ENCODE measurements at places on chromosomes 12 and 14.
A peak's percentile ranks its signal among the peaks of the same experiment; 100 is the strongest.

DNA sequence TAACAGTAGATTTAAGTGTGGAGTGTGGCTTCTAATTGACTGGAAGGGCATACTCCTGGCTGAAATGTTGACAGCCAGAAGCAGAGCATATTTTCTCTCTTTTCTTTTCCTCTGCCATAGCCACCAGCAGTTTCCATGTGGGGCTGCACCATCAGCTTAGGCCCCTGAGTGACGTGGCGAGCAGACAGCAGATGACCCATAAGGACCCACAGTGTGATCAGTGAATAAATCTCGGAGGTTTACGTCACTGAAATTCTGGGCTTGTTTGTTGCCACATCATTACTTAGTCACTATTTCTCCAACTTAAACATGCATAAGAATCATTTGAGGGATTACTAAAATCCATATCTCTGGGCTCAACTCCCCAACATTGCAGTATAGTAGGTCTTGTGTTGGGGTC lies 549.7 kb upstream of the TMEM132C start:
- DNase-seq: no peak

- peak; percentile 83 for DNase-seq
Measured at GRCh38 chr12:6332459-6332858, 9.4 kb downstream of the TNFRSF1A start.

- DNase-seq: no peak
Measured at GRCh38 chr12:65595016-65595560, 229.2 kb upstream of the HMGA2 start.

GRCh38 chr14:28163897-28164296 lies 602.7 kb upstream of the FOXG1 start:
- no peak for DNase-seq

DNA sequence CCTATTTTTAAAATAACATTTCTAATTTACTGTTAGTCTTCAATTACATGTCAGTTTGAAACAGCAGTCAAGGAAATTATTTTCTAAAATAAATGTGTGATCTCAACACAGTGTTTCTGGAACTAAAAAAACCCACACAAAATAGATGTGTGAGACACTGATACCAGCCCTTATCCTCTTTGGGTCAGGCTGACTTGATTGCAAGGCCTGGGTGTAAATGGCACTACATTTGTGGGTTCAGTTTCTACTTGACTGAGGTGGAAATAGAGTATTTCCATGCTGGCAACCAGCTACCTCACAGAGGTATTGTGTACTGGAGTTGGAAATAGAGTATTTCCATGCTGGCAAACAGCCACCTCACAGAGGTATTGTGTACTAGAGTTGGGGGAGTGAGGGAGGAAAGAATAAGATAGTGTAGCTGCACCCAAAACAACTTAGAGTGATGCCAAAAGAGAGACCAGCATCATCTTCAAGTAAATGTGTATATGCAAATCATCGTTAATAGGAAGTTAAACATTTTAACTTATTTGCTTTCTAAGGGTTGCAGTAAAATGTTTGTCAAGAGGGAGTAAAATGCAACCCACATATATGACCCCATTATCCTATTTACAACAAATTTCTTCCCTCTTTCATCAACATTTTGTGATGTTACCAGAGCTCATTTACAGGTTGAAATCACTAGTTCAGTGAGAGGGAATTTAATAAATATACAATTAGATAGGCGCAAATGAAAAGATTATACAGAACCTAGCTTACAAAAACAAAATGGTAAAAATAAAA lies 10.7 kb upstream of the LYZ start:
- no peak for DNase-seq

DNA sequence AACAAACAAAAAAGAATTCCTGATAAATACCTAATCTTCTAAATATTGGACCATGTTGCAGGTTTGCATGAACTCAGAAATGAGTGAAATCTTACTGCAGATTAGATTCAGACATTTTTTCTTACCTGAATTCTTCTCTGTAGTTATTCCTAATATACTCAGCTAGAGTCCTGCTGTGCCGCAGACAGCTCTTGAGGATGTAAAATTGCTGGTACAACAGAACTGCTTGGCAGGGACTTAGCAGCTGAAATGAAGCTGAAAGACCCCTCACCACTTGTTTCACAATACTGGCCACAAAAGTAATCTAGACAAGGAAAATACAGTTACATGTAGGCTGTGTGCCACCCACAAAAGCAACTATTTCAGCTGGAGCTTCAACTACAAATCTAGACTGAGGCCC lies 48.3 kb upstream of the KICS2 start:
- DNase-seq: no peak

GRCh38 chr14:63654346-63654745 lies 12.7 kb upstream of the WDR89 start:
- DNase-seq: no peak

DNA sequence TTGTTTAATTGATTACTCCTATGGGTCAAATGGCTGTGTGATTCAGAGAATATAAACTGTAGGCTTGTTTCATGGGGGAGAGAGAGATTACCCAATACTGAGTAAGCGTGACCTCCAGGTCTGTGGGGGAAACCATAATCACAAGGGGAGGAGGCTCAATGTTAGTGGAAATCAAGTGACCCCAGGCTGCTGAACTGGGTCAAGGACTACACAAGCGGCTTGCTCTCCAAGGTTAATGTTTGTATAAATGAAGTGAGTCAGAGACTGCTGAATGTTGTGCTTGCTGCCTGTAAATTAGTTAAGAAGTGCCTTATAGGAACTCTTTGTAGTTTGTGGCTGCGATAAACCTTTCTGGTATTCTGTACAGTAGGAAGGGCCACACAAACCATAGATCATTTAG lies 479.7 kb downstream of the AACS start:
- DNase-seq: no peak

DNA sequence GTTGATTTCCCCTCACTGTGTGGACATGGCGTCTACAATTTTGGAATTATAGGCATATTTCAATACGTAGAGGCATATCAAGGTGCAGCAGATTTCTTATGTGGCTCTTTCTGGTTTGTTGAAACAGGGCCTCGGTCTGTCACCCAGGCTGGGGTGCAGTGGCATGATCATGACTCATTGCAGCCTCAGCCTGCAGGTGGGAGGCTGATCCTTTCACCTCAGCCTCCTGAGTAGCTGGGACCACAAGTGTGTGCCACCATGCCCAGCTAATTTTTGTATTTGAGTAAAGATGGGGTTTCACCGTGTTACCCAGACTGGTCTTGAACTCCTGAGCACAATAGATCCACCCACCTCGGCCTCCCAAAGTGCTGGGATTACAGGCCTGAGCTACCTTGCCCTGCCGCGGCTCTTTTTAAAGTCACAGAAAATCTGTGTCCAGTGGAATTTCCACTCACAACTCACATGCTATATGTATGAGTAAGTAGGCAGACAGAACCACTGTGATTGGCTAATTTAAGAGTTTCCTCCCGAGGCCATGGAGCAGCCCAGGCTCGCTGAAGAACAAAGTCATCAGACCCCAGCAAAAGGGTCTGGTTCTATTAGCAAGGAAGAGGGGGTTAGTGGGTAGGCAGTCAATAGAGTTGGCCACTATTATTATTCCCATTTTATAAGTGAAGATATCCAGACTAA lies 9.1 kb downstream of the GNG2 start:
- peak; percentile 87 for DNase-seq

- DNase-seq: no peak
Measured at GRCh38 chr14:28243600-28243999, 523.0 kb upstream of the FOXG1 start.

- no peak for DNase-seq
Measured at GRCh38 chr12:103273645-103274044, 222.1 kb downstream of the C12orf42 start.

DNA sequence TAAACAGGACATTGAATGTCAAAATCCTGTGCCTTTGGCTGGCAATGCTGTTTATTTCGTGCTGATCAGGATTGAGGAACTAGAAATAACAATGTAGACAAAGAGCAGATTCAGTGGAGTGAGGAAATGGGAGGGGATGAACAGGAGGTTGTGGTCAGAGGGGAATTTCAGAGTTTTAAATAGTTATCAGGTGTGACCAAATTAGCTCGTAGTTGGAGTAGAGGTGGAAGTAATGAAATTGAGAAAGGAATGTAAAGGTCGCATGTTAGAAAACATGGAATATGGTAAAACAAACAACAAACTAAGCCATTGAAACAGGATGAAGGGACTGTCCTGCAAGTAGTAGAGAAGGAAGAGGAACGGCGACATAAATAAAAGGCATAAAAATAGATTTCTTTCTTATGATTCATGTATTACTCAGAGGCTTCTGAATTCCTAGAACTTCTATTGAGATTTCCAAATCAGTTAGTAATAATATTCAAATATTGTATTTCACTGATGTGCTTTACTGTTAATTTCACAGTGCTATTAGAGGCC lies 9.5 kb upstream of the SAV1 start:
- peak; percentile 49 for DNase-seq

GRCh38 chr14:64549791-64550620 lies at the start of gene PPP1R36:
PPP1R36 (plus strand) TSS chr14:64549961; CDS start chr14:64549998, 37 bp downstream.
- peak; percentile 30 for DNase-seq

- peak; percentile 74 for DNase-seq
Measured at GRCh38 chr12:68559984-68560850, 50.5 kb upstream of the RAP1B start.

GRCh38 chr14:32601906-32602305 lies 272.8 kb downstream of the AKAP6 start:
- no peak for DNase-seq

DNA sequence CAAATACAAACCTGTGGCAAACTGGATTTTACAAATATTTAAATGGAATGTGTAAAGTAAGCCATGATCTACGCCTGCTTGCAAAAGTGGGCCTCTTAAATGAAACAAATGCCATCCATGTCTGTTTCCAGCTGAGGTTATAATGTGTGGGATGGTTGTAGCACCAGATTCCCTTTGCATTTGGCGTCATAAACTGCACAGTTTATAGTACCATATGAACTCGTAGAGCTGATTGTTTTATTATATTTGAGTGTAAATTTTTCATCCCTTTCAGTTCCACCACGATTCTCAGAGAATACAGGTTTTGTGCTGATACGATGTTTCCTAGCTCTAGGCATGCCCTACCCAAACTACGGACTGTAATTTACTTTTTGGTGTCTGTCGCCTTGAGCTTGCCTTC lies 374.9 kb downstream of the EGLN3 start:
- DNase-seq: no peak

DNA sequence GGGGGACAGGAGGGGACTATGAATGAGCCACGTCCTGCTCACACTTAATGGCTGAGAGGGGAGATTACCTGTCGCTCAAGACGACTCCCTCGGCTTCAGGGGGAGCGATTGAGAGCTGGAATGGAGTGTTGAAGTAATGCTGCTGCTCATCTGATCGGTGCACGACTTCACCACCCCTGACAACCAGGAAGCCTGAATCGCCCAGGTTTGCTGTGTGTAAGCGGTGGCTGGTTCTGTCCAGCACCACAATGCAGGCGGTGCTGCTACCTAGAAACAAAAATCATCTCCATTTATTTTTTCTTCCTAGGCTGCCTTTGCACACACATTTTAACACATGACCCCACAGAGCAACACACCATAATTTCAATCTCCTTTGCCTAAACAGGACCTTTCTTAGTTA lies 37.3 kb downstream of the PPTC7 start:
- DNase-seq: no peak

DNA sequence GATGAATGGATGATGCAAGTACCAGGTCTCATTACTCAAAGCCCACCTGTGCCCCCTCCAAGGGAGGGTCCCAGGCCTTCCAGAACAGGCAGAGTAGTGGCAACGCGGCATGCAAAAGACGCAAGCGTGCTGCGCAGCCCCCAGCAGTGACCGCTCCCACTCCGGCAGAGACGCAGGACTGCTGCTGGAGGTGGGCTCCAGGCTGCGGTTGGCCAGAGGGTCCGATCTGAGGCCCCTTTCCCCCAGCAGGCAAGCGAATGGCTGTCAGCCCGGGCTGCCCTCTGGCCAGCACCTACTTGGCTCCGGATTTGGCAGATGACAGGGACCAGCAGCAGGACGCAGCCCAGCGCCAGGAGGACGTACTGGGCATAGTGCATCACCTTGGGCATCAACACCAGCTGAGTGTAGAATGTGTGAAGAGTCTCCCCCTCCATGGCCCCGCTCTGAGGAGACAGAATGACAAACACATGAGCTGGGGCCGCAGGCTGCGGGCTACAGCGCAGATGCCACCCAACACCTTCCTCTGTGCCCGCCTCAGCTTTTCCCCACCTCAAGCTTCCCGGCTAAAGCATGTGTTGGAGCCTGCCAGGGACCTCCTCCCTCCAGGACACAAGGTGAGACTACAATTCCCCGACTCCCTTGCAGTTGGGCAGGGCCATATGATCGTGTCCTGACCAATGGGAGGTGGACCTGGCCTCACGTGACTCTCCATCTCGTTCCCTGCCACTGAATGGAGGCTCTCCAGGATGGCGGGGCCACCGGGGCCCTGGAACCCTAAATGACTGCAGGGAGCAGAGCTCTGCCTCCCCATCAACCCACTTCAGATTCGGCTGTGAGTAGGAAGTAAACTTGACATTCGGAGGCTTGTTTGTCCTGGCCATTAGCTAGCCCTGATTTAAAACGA lies 77.4 kb downstream of the SCARB1 start:
- DNase-seq: no peak

DNA sequence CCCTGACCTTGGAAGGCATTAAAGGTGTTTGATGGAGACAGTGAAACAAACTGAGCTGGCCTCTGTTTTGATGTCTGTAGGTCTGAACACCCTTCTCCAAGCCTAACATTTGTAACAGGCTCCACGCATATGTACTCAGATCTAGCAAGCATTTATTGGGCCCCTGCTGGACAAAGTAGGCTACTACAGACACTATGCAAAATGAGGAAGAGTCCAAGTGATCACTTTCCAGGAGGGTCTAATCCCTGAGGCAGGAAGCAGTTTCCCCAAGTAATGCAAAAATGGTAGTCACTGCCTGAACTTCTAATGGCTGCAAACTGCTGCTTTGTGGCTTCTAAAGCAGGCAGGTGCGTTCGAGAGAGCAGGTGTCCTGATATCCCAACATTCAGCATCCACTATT lies 405.8 kb downstream of the MED13L start:
- DNase-seq: peak; percentile 5

- no peak for DNase-seq
Measured at GRCh38 chr14:31241450-31242114, 34.0 kb upstream of the HECTD1 start.

DNA sequence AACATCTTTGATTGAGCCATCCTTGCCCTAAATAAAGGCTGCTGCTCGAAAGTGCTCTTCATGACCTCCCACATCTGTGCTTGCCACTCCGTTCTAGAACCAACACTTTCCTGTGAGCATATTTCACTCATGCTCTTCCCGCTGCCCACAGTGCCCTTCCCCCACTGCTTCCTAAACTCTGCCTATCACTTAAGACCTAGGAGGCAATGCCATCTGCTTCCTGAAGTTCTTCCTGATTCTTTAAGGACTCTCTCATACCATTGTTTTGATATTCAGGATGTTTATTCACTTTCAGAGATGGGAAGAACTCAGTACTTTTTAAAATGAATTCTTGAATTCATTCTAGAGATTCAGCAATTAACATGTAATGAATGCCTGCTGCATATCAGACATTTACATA lies 49.9 kb downstream of the ZFYVE21 start:
- no peak for DNase-seq

DNA sequence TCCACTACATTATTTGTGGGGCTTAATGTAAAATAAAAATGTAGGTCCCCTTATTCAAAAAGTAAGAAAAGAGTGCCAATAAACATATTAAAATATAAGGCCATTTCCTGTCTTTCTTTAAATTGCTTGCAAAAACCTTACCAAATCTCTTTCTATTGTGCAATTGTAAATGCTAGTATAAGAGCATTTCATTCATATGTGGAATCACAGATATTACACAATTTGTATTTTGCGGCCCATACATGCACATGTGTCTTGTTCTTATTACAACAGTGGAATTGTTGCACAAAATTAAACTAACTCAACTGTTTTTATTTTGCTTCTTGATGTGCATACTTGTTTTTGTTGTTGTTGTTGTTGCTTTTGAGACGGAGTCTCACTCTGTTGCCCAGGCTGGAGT lies 20.1 kb upstream of the CRADD start:
- DNase-seq: peak; percentile 41
